ENCODE measurements at places on chromosomes 1 and 21. TPM values are rescaled to one million over a fixed set of nuclear protein-coding genes. Genes with fewer than 3 reads are reported as not detected.

- DNase-seq, result no peak
Measured at GRCh38 chr1:229017091-229017490, 253.8 kb upstream of the RAB4A start.

- no peak for DNase-seq
Measured at GRCh38 chr1:93615582-93616150, 66.0 kb downstream of the BCAR3 start.

The ATP1A4 gene
- total RNA-seq, result not detected

The RORC gene
- total RNA-seq, result 11.3 TPM
